Transverse colon (tissue), 4 donors: ENCODE measurements at places on chromosomes 2 and 18. TPM values are rescaled to one million over a fixed set of nuclear protein-coding genes. Genes with fewer than 3 reads are reported as not detected.

- no peak overlapping the region for H3K4me3 ChIP-seq
- peaks cover 45% of the 10 kb centered on the region for H3K4me1 ChIP-seq
- H3K36me3 ChIP-seq = no peaks in the 10 kb centered on the region
- H3K27ac ChIP-seq = peak overlapping the region; percentile 96
Measured at GRCh38 chr2:43221124-43221762, 5.2 kb downstream of the ZFP36L2 start.

DNA sequence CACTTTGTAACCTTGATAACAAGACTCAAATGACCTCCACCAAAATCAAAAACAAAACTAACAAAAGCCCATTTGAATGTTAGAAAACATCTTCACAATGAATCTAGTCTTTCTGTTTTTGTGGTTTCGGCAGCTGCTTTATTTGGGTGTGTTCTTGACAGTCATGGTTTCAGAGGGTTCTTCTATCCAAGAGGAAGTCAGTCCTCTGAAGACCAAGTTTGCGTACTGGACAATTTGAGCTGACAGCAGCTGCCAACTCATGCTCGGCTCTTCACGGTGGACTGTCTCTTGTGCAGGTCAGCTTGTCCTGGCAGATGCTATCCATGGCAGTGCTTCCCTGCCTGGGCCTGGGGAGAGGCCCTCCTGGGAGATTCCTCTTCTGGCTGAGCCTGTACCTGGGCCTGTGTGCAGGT is 91.0 kb downstream of the TMEM17 start:
- H3K27ac ChIP-seq = peak overlapping the region; percentile 12
- no peak overlapping the region for H3K4me3 ChIP-seq
- peak; percentile 29 for DNase-seq
- H3K36me3 ChIP-seq = no peaks in the 10 kb centered on the region
- peaks cover 14% of the 10 kb centered on the region for H3K4me1 ChIP-seq

DNA sequence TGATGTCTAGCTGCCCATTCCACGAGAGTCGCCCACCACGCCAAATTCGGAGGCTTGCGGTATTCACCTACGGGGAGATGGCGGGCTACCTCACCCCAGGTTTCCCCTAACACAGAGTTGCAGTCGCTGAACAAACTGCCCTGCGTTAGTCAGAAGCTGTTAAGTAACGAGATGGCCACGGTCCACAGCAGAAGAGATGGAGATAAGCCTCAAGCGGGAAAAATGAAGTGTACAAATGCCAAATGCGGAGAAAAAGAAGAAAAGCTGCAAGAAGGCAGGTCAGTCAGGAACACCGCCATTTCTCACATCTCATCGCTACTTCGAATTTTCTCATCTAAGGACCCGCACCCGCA is 425 bp downstream of the ASB3 start:
- no peaks in the 10 kb centered on the region for H3K27me3 ChIP-seq
- DNase-seq = no peak
- H3K36me3 ChIP-seq = no peaks in the 10 kb centered on the region
- peak overlapping the region; percentile 65 for H3K4me3 ChIP-seq

DNA sequence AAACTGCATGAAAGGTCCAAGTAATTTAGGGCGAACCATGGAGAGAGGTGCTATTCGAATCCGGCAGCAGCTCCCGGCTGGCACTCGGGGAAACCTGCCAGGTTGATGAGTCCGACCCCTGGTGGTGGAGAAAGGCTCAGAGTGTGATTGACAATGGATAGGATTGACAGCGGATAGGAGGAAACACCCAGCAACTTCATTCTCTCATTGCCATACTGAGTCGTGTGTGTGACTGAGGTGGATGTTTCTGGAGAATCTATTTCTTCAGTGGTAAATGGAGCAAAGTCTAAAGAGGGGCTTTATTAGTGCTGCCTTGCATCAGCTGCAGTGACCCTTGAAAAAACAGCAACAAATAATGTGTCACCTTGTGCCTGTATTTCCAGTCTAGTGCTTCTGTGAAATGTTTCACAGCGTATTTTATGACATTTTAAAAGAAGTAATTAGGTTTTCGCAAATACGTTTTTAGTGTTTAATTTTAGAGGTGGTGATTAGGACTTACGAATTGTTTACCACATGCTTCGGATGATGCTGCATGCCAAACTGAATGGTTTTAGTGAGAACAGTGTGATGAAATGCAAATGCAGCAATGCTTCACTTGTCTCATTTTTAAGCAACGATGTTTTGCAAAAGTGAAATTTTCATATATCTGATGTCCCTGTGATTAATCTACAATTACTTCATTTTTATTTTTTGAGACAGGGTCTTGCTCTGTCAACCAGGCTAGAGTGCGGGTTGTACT is 102.0 kb downstream of the DCDC2C start:
- no peaks in the 10 kb centered on the region for H3K27me3 ChIP-seq
- no peaks in the 10 kb centered on the region for H3K36me3 ChIP-seq
- no peak overlapping the region for H3K27ac ChIP-seq
- no peak overlapping the region for H3K4me3 ChIP-seq
- H3K4me1 ChIP-seq = no peaks in the 10 kb centered on the region
- DNase-seq = no peak

- H3K27ac ChIP-seq = peak overlapping the region; percentile 66
- H3K4me3 ChIP-seq = no peak overlapping the region
- DNase-seq = peak; percentile 72
- no peaks in the 10 kb centered on the region for H3K4me1 ChIP-seq
Measured at GRCh38 chr2:239075918-239076758, 228.3 kb downstream of the TWIST2 start.

DNA sequence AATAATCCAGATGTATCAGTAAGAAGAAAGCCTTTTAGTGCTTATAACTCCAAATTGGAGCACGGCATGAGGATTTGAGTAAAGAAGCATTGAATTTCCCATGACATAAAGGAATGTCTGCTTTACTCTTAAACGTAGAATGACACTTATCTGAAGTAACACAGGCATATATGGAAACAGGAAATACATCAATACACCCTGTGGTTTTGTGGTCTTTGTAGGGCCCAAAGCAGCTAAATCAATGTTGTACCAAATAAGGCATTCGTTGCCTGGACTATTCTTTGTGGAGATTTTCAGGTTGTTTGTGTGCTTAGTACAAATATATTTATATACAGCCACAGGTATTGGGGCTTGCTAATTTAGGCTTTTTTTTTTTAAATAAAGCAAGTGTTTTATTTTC is 660.5 kb downstream of the LRRTM4 start:
- DNase-seq = no peak
- no peak overlapping the region for H3K27ac ChIP-seq
- no peak overlapping the region for H3K4me3 ChIP-seq
- no peaks in the 10 kb centered on the region for H3K36me3 ChIP-seq
- no peaks in the 10 kb centered on the region for H3K27me3 ChIP-seq

DNA sequence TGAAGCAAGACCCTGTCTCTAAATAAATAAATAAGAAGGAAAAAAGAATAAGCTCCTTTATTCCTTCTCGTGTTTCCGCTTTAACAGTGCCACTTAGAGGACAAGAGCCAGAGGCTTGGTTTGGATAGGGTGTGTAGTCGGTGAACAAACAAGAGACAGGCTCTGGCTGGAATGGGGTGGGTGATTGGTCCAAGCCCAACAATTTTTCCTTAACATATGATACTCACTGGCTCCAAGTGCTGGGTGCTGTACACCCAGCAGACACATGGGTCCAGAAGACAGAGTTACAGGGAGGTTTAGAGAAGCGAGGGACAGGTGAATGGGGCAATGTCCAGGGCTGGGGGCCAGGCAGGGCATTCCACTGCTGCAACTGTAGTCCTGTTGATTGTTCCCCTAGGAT is 77.8 kb downstream of the NCAPH start:
- H3K4me1 ChIP-seq = no peaks in the 10 kb centered on the region
- H3K4me3 ChIP-seq = peak overlapping the region; percentile 30
- no peaks in the 10 kb centered on the region for H3K36me3 ChIP-seq
- H3K27me3 ChIP-seq = no peaks in the 10 kb centered on the region
- peak; percentile 39 for DNase-seq
- peak overlapping the region; percentile 71 for H3K27ac ChIP-seq

NCKAP1 gene
- total RNA-seq = 45.3 TPM

EN1 gene
- total RNA-seq = not detected

NR4A2 gene
- 4.4 TPM for total RNA-seq
